ENCODE measurements at places on chromosomes 1 and 21.

DNA sequence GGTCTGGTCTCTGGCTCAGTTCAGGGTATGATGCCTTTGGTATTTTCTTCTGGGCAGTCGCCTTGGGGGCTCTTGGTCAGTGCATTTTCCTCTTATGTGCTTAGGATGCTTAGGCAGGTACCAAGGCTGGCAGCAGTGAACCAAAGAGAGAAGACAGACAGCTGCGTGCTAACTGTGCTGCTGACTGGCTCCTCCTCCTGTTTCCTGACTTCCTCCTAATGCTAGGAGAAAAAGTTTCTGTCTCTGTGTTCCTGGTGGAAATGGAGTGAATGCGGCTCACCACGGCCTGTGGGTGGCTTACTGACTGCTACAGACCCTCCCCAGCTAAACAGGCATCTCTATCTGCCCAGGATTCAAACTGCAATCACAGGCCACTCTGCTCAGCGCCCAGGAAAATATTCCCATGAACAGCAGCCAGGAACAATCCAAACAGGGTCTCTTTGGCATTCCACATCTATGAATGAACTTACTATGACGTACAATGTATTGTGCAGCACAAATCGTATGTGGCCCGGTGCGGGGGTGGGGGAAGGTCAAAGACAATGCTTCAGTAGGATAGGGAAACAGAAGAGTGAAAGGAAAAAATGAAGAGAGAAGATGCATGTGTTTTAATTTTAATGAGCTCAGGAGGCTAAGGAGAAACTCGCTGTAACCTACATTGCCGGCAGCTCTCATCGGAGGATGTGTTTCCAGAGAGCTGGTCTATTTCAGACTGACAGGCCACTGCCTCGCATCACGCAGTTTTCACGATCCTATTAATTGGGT, 2.8 kb downstream of the ABCG1 start:
- no peak for DNase-seq

DNA sequence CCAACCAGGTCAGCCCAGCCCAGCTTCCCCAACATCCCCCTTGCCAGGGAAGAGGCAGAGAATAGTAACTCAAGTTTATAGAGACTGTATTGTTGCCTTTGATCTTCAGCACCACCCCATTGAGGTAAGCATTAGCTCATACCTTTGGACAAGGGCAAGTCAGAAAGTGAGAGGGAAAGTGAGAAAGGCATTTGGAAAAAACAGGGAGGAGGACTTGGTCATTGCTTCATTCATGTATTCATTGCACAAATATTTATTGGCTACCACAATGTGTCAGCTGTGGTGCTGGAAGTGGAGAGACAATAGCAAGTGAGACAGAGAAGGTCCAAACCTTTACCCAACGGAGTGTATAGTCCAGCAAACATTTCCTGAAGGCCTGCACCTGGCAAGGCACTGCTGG, 561.2 kb downstream of the KIF26B start:
- no peak for DNase-seq

DNA sequence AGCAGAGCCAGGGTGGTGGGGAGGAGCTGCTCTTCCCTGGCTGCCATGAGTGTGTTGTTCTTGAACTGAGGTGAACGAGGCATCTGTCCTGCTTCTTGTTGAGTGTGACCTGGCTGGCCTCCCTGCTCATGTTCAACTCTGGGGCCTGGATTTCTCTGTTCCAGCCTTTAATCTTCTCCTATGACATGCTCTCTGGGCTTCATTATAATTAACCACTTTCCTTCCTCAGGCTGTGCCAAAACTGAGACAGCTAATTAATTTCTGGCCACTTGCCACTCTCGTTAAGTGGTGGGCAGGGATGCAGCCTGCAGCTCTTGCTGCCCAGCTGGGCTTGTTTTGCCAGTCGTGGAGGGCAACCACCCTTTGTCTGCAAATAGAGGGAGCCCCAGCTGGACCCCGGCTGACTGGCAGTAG, 23.3 kb downstream of the OPRD1 start:
- no peak for DNase-seq

GRCh38 chr1:97632776-97633175, 288.1 kb downstream of the DPYD start:
- DNase-seq = no peak

DNA sequence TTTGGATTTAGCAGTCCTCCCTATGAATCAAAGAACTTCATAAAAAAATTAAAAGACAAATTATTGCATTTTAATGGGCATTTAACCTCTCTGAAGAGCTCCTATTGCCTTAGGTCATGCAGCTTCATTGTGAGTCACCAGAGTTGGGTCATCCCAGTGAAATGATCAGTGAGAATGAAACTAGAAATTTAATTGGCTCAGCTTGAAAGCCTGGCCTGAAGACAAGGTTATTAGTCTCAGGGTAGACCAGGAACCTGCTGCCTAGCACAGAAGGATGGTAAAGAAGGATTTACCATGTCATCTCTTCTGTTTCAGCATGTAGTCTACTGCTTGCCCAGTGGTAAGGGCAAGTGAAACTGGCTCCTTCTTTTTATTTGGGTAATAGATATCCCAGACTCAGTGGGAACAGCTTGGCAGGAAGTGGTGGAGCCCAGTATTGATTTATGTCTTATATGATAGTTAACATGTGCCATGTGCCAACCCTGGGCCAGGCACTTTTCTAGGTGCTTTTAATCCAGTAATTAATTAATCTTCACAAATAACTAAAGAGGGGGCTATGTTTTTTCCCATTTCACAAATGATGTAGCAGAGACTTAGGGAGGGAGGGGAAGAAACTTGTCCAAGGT, 23.6 kb downstream of the LAMC2 start:
- no peak for DNase-seq

All from stimulated activated naive CD4-positive, alpha-beta T cell (primary cell).